Hepatic stellate cell (primary cell): ENCODE measurements at places on chromosomes 2 and 18.

DNA sequence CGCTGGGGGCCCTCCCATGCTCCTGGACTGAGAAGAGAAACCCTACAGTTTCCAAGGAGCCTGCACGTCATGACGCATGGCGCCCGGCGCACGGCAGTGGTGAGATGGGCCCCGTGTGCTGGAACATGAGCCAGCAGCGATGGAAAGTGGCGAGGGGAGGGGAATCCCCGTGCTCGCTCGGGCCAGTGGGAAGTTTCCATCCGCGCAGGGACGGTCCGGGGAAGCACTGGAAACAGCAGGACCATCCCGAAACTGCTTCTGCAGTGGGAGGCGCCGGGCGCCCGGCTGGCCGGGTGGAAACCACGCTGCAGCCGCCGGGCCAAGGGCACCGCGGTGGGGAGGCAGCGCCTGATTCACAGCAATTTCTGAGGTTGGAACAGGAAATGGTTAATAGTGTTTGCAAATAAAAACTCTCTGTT, 4.9 kb upstream of the PDCD1 start:
- no peak for DNase-seq

- DNase-seq: peak; percentile 53
These were observed 22.1 kb downstream of the ABHD3 start for GRCh38 chr18:21682371-21683051.

DNA sequence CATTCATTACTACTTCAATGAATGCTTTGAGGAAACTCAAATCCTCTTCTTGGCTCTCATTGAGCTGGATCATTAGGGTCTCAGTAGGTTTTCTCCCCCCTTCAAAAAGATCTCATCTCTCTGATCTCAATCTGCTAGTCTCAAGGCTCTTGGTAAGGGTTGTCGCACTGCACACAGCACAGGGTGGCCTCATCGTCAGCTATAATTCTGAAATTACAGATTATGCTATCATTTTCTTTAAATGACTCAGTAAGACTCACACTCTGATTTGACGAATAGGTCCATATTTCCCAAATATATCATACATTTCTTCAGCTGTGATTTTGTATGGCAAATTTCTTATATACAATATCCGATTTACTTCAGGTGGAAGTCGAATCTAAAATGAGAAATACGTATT, 2.3 kb downstream of the SF3B6 start:
- DNase-seq: no peak

GRCh38 chr2:75054296-75054695, 95.9 kb downstream of the POLE4 start:
- no peak for DNase-seq

DNA sequence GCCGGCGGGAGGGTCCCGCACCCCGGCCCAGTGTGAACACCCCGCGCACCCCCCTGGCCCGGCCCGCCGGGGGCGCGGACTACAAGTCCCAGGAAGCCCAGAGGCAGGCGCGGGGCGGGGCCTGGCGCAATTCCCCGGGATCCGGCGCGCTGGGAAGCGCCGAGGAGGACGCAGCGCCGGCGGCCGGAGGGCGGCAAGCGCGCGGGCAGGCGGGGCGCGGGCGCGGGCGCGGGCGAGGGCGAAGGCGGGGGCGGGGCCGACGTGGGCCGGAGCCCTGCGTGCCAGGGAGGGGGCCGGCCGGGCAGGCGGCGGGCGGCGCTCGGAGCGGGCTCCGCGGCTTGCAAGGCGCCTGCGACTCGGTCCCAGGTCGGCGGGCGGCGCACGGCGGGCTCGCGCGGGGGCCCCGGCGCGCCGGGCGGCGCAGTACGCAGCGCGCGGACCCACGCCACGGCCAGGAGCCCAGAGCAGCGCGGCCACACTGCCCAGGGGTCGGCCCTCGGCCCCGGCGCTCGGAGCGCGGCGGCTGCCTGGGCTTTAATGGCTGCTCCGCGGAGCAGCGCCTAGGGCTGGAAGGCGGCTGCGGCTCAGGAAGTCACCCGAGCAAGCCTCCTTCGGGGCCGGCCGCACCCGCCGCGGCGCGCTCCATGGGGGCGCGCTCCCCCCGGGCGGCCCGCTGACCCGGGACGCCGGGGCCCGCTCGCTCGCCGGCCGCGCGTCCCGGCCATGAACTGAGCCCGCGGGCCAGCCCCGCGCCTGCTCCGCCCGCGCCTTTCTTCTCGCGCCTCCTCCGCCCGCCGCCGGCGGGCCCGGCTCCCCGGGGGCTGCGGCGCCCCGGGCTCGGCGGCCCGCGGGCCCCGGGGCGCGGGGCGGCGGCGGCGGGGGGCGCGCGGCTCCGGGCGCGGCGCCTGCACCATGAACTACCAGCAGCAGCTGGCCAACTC, at the start of gene AGAP1:
Gene AGAP1 (plus strand): TSS at position 269 of the 941 bp plus-strand sequence.
- peak; percentile 87 for DNase-seq

GRCh38 chr18:53261241-53261640, 921.2 kb downstream of the DCC start:
- no peak for DNase-seq

DNA sequence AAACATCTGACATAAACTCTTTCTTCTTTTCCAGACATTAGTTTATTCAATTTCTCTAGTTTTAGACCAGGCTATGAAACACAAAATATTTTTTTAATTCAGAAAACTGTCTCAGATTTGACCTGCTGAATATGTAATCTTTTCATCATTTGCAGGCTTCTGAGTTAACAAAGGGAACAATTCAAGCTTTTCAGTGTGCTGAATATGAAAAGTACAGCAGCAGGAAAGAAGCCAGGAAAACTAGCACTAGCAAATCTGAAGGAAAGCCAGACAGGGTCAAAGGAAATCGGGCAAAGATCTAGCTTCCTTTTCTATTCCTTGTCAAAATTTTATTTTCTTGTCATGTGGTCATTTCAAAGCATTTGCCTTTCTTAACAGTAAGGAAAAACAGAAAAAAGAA, 35.3 kb downstream of the ACVR1C start:
- DNase-seq: no peak

DNA sequence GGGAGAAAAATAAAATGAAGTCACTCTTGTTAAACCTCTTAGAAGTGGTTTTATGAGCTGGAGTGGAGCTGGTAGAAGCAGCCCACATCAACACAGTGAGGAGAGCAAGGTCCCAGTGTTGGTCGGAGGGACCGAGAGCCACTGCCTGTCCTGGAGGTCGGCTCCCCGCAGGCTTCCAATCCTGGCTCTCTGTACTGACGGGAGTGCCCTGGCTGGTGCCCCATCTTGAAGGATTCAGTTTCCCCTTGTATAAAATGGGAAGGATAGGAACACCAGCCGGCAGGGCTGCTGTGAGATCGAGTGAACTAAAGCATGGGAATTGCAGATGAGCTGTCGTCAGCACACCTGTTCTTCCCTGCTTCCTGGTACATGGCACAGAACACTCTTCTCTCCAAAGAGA, 104.3 kb upstream of the ID2 start:
- DNase-seq: no peak

GRCh38 chr2:197839327-197839726, 34.9 kb downstream of the PLCL1 start:
- DNase-seq: no peak

GRCh38 chr2:237723602-237724001, 75.0 kb upstream of the RBM44 start:
- peak; percentile 27 for DNase-seq
